ENCODE measurements at places on chromosomes 7 and 10.

- DNase-seq, result no peak
These were observed 7.3 kb downstream of the EVX1 start for GRCh38 chr7:27249724-27250556.

GRCh38 chr7:1598961-1599639 lies 29.3 kb upstream of the PSMG3 start:
- DNase-seq, result no peak

GRCh38 chr7:47188653-47189315 lies 393.1 kb downstream of the TNS3 start:
- DNase-seq, result no peak

GRCh38 chr10:15295537-15296325 lies 75.4 kb downstream of the FAM171A1 start:
- no peak for DNase-seq

GRCh38 chr10:119209035-119209735 lies 1.8 kb downstream of the GRK5 start:
- DNase-seq, result no peak

Measured in AG04449 (cell line).